Anterior cingulate cortex (tissue), 58 donors: ENCODE measurements at places on chromosomes 3 and 15.

- no peak for DNase-seq
Observed at GRCh38 chr3:152376351-152377183, 107.8 kb downstream of the MBNL1 start.

GRCh38 chr3:73314151-73314951 lies 252.9 kb downstream of the EBLN2 start:
- DNase-seq, result no peak

- DNase-seq, result no peak
Observed at GRCh38 chr3:17986348-17986816, 244.0 kb upstream of the TBC1D5 start.

- no peak for DNase-seq
Observed at GRCh38 chr15:74960995-74961588, 4.5 kb upstream of the RPP25 start.

- DNase-seq, result no peak
Observed at GRCh38 chr3:120198305-120198878, 86.6 kb downstream of the GPR156 start.

DNA sequence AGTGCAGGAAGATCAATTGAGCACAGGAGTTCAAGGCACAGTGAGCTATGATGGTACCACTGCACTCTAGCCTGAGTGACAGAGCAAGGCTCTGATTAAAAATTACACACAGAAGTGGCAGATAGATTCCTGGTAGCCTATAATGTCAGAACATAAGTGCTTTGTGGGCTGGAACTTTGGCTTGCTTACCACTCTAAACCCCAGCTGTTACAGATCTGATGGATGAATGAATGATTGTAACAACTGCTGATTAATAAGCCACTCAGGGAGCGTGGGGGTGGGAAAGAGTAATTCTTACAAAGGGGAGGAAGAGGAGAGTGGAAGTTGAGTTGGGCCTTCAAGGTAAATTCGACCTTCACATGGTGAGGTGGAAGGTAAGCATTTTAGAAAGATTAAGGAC lies 40.9 kb upstream of the PTPN23 start:
- no peak for DNase-seq

DNA sequence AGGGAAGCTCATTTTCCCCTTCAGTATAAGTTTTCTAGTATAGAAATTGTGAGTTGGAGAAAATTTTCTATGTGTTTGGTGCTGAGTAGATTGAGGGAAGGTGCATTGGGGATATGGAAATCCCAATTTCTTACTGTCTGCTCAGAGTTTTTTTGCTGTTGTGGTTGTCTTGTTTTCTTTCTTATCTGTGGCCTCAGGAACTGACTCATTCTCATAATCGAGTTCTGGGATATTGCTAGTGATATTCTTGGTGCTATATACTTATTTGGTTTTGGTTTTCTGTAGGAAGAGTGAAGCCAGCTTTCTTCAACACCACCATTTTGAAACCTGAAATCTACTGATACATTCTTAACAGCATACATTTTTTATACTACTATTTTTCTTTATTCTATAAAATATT lies 869.2 kb downstream of the DIPK2A start:
- DNase-seq, result no peak

- DNase-seq, result no peak
Observed at GRCh38 chr3:120524171-120524923, 71.8 kb upstream of the NDUFB4 start.

- no peak for DNase-seq
Observed at GRCh38 chr3:89787979-89788378, 680.6 kb downstream of the EPHA3 start.

DNA sequence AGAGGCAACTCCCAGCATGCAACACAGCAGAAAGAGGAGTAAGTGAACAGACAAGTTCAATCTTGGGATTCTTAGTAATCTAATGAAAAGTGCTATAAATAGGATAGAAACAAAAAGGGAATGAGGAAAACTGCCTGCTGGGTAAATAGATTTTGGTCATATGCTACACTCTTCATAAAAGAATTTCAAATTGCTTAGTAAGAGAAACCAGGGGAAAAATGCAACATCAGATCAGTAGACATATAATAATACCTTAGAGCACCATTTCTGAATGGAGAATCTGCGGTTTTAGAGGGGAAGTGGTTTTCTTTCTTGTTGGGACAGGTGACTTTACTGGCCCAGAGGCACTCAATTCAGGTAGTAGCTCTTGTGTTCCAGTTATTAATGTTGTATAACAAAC lies 13.4 kb upstream of the TBC1D5 start:
- no peak for DNase-seq

GRCh38 chr15:87269566-87269965 lies 987.0 kb downstream of the NTRK3 start:
- DNase-seq, result no peak

GRCh38 chr15:45549541-45550220 lies 27.1 kb upstream of the SLC30A4 start:
- DNase-seq, result no peak

GRCh38 chr3:45972534-45973402 lies 22.9 kb downstream of the FYCO1 start:
- DNase-seq, result no peak
